ENCODE measurements at places on chromosomes 6 and 20. TPM values are rescaled to one million over a fixed set of nuclear protein-coding genes. Genes with fewer than 3 reads are reported as not detected.

DNA sequence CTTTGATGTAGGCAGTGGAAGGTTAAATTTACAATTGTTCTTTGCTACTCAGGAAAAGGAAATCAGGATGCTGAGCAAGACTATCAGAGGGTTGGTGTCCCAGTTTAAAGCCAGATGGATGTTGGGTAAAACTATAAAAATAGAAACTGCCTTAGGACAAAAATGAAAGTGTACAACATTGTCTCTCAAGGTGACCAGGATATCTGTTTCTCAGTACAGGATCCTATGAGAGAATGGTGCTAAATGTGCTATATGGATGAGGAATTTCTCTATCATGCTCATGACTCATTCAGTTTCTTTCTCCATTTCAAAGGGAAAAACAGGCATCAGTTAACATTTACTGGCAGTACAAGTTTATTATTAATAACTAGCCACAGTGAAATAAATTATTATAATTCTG, 534.2 kb upstream of the GJE1 start:
- DNase-seq: no peak

DNA sequence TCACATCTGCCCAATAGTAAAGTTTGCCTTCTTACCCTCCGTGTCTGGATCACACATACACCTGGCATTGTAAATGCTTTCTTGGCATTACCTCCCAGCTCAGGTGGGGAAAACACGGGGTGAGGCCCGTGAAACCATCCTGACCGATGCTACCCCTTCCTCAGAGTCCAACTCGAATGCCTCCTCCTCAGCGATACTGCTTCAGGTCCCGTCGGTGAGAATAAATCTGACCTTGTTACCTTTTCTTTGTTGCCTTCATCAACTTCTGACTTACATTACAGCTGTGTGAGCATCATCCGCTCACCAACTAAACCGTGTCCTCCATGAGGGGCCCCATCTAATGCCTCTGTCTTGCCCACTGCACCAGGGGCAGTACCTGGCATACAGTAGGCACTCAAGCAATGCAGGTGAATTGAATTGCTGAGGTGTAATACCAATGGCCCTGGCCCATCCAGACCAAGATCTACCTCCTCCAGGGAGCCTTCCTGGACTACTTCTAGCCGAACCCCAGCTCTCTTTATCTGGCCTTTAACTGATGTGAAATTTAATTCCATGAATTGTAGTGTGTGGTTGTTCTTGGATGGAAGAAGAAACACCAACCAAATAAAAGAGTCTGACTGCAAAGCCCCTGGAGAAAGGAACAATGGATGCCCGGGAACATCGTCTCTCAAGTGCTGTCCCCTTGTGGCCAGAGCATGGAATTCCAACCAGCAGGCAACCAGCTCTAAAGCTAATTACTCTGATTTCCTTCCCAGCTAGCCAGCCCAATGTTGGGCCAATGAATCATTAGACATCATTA, 141.5 kb downstream of the ANKRD60 start:
- DNase-seq: no peak

The GTF2H4 gene
- 48.9 TPM for polyA plus RNA-seq

GRCh38 chr6:13373488-13373886, 45.1 kb upstream of the TBC1D7 start:
- DNase-seq: no peak

The UNC93A gene
- 15.2 TPM for polyA plus RNA-seq

The TDP2 gene
- polyA plus RNA-seq: 65.4 TPM

The CYP39A1 gene
- polyA plus RNA-seq: 7.5 TPM

Data from renal pelvis (tissue), 12 donors.